ENCODE measurements at places on chromosomes 5 and 9. TPM values are rescaled to one million over a fixed set of nuclear protein-coding genes. Genes with fewer than 3 reads are reported as not detected.

- H3K27me3 ChIP-seq = no peaks in the 10 kb centered on the region
- no peak overlapping the region for H3K4me3 ChIP-seq
- DNase-seq = no peak
- H3K27ac ChIP-seq = no peak overlapping the region
Measured at GRCh38 chr5:143600396-143601075, 197.1 kb upstream of the NR3C1 start.

Gene SEMA4D
- 388 TPM for total RNA-seq

Gene SLC6A18
- total RNA-seq = not detected

DNA sequence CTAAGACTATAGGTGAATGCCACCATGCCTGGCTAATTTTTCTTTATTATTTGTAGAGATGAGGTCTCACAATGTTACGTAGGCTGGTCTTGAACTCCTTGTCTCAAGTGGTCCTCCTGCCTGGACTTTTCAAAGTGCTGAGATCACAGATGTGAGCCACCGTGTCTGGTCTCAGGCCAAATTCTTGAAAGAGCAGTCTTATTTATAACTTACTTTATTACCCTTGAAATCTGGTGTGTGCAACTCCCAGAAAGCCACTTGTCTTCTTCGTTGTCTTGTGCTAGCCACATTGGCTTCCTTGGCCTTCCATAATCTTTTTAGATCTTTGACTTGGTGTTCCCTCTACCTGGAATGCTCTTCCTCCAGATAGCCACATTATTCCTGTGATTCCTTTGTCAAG lies 50.1 kb downstream of the CTNNA1 start:
- H3K27ac ChIP-seq = no peak overlapping the region
- H3K4me3 ChIP-seq = no peak overlapping the region
- H3K36me3 ChIP-seq = peaks cover 8% of the 10 kb centered on the region
- no peaks in the 10 kb centered on the region for H3K27me3 ChIP-seq
- DNase-seq = no peak

DNA sequence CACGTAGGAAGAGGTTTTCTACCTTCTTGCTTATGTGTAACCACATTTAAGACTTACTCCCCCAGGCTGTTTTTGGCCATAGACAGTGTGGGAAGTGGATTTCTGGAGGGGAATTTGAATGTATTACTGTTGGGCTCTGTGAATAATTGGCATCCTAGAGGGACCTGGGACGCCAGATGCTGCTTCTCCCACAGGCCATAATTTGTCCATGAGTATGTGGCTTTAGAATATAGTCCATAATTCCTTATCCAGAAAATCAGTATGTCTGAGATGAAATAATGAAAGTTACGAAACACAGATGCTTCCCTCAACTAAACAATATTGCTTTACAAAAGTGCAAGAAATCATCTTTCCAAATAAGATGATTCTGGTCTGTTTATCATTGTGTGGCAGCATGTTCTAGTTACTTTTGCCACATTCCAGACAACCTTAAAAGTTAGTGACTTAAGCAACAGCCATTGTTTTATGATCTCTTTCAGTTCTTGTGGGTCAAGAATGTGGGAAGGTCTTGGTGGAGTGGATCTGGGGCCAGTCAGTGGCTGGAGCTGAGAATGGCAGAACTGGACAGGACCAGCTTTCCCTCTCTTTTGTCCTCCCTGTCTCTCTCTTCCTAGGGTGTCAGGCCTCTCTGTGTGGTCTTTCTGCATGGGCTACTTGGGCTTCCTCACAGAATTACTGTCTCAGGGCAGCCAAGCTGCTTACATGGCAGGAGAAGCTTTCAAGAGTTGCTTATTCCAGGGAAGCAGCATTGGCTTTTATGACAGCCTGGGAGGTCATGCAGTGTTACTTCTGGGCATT lies 79.4 kb downstream of the FBXL7 start:
- no peak overlapping the region for H3K27ac ChIP-seq
- no peak overlapping the region for H3K4me3 ChIP-seq
- no peaks in the 10 kb centered on the region for H3K36me3 ChIP-seq
- no peaks in the 10 kb centered on the region for H3K4me1 ChIP-seq
- H3K27me3 ChIP-seq = no peaks in the 10 kb centered on the region

Gene NOTCH1
- 115 TPM for total RNA-seq

DNA sequence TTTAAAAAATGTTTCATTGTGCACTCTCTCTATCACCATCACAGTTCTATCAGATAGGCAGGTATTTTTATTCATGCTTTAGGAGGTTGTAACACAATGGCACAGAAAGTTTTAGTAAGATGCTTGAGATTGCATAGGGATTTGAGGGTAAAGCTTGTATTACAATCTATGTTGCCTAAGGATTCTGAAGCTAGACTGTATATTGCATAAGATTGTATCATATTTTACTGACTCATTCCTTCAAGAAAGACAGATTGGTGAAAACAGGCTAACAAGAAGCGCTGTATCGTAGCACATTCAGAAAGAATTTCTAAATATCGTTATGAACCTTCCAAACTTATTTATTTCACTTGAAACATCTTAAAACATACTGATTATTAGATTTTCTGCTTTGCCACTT lies 577.7 kb downstream of the EBF1 start:
- no peaks in the 10 kb centered on the region for H3K27me3 ChIP-seq
- no peak overlapping the region for H3K4me3 ChIP-seq
- H3K36me3 ChIP-seq = no peaks in the 10 kb centered on the region
- no peak for DNase-seq
- H3K4me1 ChIP-seq = no peaks in the 10 kb centered on the region
- H3K27ac ChIP-seq = no peak overlapping the region

DNA sequence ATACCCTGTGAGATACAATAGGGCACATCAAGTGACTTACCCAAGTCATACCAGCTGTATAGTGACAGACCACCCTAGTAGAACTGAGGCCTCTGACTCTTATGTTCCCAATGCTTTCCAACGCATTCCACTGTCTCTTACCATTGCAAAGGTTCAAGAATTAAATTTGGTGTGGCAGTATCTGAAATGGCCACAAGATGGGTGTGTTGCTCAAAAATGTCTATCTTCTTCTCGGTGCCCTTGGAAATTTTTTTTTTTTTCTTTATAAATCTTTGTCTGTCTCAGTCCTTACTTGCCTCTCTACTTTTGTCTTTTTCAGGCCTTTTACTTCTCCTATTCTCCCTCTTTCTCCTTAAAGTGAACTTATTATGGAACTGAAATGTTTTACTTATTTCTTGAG lies 48.4 kb downstream of the GPR21 start:
- peaks cover 10% of the 10 kb centered on the region for H3K36me3 ChIP-seq
- DNase-seq = no peak
- H3K4me3 ChIP-seq = no peak overlapping the region
- H3K4me1 ChIP-seq = no peaks in the 10 kb centered on the region

GRCh38 chr5:138352071-138352721 lies at the start of gene KDM3B:
KDM3B (plus strand) TSS chr5:138352685; CDS start chr5:138352796, 111 bp downstream.
- H3K4me1 ChIP-seq = peaks cover 51% of the 10 kb centered on the region
- DNase-seq = peak; percentile 93
- H3K27me3 ChIP-seq = peaks cover 3% of the 10 kb centered on the region
- peak within 1 kb of the TSS; percentile 97 for H3K27ac ChIP-seq
- peaks cover 11% of the 10 kb centered on the region for H3K36me3 ChIP-seq
